AG04450 (cell line): ENCODE measurements at places on chromosomes 2 and 18. TPM values are rescaled to one million over a fixed set of nuclear protein-coding genes. Genes with fewer than 3 reads are reported as not detected.

MOCOS gene
- polyA plus RNA-seq, result 4.2 and 5.1 TPM in 2 replicates

ARHGAP28 gene
- 30.6 and 38.2 TPM in 2 replicates for polyA plus RNA-seq

FOXD4L1 gene
- polyA plus RNA-seq, result 0.02 TPM in 1 of 2 replicates, not detected in the other

C18orf32 gene
- 31.9 and 47.6 TPM in 2 replicates for polyA plus RNA-seq

CELF4 gene
- not detected in 2 replicates for polyA plus RNA-seq
